ENCODE measurements at places on chromosomes 5 and 9.

DNA sequence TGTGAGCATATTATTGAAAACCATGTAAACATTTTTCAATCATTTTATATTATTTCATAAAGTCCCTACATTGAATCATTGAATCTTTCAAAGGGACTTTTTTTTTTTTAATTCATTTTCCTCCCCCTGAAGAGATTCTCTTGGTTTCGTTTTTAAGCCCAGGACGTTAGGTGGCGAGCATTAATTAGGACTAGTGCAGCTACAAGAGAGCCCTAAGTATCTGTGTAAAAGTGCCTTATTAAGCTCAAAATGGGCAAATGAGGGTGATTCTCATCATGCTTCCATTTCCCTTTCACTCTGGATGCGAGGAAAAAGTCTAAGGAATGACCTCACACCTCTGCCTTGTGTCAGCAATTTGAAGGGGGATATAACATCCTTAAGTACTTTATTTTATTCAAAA is 517.9 kb upstream of the ITGA1 start:
- no peak for DNase-seq

DNA sequence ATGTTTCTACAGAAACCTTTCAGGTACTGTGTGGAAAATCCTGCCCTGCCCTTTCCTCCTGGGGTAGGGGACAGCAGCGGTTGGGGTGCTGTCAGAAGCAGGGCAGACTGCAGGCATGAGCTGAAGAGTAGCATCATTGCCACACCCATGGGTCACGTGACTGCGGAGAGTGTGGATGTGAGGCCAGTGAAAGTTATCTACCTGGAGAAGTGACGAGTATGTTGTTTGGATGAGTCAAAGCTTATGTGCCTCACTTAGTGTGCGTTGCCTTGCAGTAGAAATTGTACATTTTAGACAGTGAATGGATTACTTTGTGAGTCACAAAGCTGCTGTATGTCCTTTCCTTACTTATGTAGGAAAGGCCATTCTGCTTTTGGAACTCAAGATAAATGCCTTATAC is 21.7 kb upstream of the ACTBL2 start:
- DNase-seq: no peak

- DNase-seq: peak; percentile 67
Measured at GRCh38 chr5:37837414-37838032, 2.3 kb downstream of the GDNF start.

- no peak for DNase-seq
Measured at GRCh38 chr5:123124859-123125595, 36.0 kb downstream of the PRDM6 start.

DNA sequence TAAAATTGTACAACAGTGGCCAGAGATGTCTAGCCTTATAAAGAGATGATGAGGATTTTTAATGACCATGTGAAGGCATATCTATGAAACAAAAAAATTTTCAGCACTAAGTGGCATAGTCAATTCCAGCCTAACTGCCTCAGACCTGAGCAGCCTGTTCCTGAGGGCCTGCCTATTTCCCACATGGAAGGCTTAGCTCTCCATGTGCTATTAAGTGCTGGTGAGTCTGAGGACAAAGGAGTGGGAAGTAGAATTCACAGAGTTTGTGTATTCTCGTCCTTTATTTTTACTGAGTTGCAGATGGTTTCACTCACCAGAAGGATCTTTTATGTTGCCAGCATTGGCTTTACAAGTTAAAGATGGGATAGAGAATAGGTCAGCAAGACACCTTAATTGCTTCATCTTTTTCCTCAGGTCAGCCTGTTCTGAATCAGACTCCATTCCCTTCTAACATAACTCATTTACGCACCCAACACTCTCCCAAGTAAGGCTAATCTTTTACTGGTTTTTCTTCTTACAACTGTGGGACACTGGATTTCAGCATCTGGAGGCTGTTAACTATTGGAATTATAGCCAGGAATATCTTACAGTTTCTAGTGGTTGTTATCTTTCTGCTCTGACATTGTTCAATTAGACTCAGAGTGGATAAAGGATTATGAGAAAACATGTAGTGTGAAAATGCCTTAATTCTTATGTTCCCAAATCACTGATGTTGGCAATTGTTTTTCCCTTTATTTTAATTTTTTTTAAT is 76.8 kb downstream of the ISOC1 start:
- DNase-seq: no peak

- no peak for DNase-seq
Measured at GRCh38 chr5:127963233-127963632, 120.3 kb upstream of the SLC12A2 start.

DNA sequence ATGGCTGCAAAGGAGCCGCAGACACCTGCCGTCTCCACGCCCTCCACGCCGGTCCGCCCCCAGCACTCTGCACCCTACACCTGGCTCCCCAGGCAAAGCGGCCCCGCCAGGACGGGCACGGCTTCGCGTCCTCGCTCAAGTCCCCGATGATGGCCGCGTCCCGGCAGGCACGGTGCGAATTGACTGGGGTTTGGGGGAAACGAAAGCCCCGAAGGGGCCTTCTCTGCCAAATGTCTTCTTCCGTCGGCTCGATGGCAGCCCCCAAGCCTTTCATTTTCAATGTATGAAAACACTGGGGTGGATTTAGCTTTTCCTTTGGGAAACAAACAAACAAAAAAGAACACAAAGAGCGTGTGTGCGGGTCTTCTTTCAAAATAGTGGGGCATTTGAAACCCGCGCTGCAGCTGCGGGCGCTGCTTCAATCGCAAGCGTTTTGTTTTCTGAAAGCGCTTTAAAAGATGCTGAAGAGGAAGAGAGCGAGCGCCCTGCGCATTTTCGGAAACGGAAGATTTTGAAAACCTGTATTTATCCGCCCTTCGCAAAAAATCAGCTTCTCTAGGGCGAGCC is 160.0 kb downstream of the RMI1 start:
- DNase-seq: no peak

GRCh38 chr5:92885950-92886349 is 695.1 kb downstream of the NR2F1-AS1 start:
- no peak for DNase-seq

DNA sequence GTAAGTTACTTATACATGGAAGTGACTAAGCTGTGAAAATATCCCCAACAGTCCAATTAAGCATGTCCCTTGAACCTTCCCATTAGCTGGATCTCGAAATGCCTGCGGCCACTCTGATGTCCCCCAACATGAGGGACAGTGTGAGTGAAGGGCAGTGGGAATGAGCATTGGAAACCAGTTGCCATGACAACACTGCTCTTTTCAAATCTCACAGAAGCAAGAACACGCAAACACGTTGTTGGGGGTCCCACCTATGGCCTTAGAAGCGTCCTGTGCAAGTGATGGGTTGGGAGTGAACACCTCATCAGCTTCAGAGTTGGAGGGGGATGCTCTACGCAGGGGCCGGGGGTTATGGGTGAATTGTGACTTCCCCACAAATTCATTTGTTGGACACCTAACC is 205.9 kb downstream of the NXNL2 start:
- DNase-seq: no peak

GRCh38 chr5:152084476-152084875 is 159.8 kb upstream of the GLRA1 start:
- no peak for DNase-seq

GRCh38 chr9:127692071-127692470 is 14.7 kb upstream of the CFAP157 start:
- no peak for DNase-seq

- no peak for DNase-seq
Measured at GRCh38 chr5:159405611-159406031, 75.3 kb upstream of the IL12B start.

DNA sequence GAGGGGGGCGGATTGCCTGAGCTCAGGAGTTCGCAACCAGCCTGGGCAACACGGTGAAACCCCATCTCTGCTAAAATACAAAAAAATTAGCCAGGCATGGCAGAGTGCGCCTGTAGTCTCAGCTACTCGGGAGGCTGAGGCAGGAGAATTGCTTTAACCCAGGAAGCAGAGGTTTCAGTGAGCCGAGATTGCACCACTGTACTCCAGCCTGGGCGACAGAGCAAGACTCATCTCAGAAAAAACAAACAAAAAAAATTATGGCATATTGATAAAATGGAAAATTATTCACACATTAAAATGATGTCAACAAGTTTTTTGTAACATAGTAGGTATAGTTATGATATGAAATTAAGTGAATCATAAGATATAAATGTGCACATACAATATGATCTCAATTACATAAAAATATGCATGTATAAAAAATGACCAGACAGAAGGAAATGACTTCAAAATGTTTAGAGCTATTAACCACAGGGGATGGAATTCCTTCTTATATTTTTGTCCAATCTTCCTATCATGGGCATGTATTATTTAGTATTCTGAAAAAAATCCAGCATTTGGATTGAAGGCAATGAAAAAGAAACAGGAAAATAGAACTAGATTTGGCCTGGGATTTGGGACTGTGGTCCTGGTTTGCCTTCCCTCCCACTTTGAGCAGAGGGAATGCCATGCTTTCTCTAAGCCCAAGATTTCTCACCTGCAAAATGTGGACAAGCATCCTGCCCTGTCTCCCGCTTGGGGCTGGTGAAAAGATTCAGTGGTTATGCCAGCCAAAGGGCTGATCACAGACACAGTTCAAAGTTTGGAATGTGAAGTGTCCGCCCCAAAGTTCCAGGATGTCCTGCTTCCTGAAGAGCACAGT is 19.5 kb downstream of the SPAAR start:
- DNase-seq: no peak

DNA sequence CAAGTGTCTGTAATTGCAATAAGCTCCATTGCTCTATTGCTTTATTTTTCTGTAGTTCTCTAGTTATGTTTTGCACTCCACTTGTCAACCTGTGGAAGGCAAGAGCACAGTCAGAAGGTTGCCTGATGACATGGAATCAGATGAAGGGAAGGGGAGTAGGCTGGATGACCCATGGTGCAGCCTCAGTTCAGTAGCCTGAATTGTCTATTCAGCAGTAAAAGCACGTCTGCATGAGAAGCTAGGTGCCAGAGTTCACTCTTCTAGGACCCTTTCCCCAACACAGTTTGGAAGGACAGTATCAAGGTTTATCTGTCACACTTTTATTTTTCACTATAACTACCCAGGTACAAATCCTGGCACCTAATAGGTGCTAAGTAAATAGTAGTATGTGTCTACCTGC is 39.3 kb downstream of the SLC44A1 start:
- DNase-seq: no peak

- DNase-seq: no peak
Measured at GRCh38 chr9:34446951-34447350, 11.4 kb downstream of the FAM219A start.

- DNase-seq: no peak
Measured at GRCh38 chr5:179605026-179605833, 18.2 kb downstream of the HNRNPH1 start.

DNA sequence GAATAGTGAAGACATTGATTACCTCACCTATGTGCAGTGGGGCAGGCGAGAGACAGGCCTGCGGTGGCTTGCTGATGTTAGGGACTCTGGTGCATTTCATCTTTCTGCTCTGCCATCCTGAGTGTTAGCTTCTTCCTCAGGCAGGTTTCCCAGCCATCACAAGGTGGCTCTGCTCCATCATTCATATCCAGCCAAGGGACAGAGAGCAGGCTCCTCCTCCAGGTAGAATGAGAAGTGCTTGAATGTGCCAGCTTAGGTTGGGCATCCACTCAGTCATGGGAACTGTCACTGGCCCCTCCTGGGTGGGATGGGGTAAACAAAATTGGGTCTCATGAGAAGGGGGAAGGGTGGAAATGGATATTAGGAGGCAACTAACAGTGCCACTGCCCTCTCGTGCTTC is 24.8 kb downstream of the GPR107 start:
- DNase-seq: no peak

DNA sequence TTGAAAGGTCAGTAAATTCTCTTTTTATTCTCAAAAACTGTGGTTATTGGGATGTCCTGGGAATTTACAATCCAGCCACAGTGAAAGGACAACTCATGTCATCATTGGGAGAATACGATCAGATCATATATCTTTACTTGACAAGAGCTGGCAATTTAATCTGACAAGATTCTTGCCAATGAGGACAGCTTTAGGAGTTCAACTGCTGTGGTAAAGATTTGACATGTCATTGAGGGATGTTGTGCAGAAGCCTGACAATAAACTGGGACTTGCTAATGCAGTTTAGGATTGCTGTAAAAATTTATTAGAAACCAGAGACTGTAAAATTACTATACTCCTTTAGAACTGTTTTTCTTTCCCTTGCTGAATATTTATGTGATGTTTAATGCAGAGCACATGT is 1131.0 kb downstream of the MAT2B start:
- DNase-seq: no peak

GRCh38 chr5:141519605-141520565 is 31.0 kb downstream of the PCDHGC5 start:
- DNase-seq: no peak

- DNase-seq: no peak
Measured at GRCh38 chr9:137295238-137295811, 6.7 kb downstream of the NRARP start.

DNA sequence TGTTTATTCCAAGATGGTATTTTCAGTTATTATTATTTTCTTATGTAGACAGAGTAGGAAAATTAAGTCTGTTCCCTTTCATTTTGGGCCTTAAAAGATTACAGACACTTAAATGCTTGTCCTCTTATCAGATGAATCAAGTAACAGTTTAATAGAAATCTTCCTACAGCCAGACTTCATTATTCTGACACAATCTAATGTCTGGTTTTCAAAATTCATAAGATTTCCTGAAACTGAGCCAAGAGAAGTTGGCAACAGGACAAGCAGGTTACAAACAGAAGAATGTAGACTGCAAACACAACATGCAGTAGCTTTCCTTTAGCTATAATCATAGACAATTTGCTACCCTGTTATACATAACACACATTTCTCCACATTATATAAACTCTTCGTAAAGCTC is 130.5 kb downstream of the FBXL17 start:
- no peak for DNase-seq

GRCh38 chr9:124621371-124622328 is 114.5 kb upstream of the NR5A1 start:
- peak; percentile 23 for DNase-seq

DNA sequence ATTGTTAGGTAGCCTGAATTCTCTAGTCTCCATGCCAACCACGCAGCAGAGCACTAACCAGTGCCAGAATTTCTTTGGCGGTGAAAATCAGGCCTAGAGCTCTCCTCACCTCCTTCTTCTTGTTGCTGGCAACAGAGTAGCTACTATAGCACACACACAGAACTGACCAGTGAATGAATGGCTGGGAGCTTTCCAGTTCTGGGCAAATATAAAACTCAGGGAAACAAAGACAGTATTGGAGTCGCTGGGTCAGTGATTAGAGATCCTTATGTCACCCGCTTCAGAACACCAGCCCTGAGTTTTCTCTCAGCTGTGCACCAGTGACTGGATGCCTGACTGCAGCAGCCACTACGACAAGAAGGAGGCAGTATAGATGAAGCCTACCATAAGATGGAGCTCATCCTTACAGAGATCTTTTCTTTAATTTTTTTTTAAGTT is 26.9 kb upstream of the FEM1C start:
- no peak for DNase-seq

GRCh38 chr9:99730062-99730461 is 91.6 kb upstream of the NR4A3 start:
- DNase-seq: no peak

DNA sequence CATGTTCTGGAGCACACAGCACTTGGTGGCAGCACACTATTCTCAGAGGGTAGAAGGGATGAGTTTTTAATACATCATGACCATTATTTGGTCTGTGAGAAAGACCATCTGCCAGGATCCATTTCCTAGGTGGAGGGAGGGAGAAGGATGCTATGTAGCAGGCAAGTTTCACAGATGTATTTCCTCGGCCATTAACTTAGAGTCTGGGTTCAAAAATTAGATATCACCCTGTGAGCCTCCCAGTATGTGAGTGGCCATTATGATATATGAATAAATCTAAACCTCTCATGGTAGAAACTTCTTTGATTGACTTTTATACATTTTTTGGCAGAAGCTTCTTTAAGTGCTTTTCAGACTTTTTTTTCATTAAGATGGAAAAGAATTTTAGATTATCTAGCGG is 133.9 kb downstream of the SREK1 start:
- DNase-seq: no peak

- peak; percentile 60 for DNase-seq
Measured at GRCh38 chr9:69149321-69149807, 24.7 kb upstream of the TJP2 start.
